ENCODE measurements at places on chromosomes 7 and 10.
A peak's percentile ranks its signal among the peaks of the same experiment; 100 is the strongest.

DNA sequence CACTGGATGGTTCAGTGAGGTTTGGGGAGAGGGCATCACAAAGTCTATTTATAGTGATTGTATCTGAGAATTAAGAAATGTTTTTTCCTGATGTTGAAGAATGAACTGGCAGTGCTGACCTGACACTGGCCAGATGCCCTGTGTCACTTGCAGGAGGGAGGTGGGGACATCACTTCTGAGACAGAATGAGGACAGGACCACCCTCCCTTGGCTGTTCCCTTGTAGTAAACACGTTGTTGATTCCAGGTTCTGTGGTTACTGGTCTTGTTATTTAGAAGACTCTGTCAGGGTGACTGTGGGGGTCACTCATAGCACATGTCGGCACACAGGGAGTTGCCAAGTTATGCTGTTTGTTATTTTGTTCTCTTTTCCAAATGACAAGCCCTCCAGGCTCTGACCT is 126.4 kb downstream of the ADCY1 start:
- no peak for DNase-seq

GRCh38 chr7:50272808-50273207 is 31.7 kb upstream of the IKZF1 start:
- no peak for DNase-seq

- peak; percentile 27 for DNase-seq
Observed at GRCh38 chr7:151276666-151277590, 28.4 kb upstream of the SMARCD3 start.

DNA sequence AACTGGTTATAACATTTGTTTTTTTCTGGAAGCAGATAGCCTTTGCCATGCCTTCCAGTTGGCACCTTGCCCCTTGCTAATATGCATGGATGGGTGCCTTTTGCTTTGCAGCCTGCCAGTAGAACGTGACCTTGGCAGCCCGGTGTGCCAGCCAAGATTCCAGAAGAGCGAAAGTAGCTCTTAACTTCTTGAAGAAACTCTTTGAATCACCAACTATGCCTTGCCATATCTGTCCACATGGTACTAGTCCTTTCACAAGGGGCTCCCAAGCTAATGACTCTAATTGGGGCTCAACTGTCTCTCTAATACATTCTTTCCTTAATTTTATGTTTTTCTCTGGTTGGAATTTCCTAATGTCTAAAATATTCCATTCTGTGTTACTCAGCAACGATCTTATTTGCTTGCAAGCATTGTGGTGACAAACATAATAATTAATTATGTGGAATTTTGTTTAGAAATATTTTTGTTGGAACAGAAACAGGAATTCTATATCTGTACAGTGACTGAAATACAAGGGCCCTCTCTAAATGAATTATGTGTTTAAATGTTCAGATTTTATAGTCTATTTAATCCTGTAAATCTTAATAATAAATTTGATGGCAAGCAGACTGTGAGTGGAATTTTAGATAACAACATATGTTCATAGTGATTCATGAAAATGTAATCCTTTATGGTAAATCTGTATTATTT is 45.8 kb downstream of the HDAC9 start:
- DNase-seq = no peak

GRCh38 chr7:107501593-107501992 is 31.7 kb downstream of the GPR22 start:
- DNase-seq = no peak

DNA sequence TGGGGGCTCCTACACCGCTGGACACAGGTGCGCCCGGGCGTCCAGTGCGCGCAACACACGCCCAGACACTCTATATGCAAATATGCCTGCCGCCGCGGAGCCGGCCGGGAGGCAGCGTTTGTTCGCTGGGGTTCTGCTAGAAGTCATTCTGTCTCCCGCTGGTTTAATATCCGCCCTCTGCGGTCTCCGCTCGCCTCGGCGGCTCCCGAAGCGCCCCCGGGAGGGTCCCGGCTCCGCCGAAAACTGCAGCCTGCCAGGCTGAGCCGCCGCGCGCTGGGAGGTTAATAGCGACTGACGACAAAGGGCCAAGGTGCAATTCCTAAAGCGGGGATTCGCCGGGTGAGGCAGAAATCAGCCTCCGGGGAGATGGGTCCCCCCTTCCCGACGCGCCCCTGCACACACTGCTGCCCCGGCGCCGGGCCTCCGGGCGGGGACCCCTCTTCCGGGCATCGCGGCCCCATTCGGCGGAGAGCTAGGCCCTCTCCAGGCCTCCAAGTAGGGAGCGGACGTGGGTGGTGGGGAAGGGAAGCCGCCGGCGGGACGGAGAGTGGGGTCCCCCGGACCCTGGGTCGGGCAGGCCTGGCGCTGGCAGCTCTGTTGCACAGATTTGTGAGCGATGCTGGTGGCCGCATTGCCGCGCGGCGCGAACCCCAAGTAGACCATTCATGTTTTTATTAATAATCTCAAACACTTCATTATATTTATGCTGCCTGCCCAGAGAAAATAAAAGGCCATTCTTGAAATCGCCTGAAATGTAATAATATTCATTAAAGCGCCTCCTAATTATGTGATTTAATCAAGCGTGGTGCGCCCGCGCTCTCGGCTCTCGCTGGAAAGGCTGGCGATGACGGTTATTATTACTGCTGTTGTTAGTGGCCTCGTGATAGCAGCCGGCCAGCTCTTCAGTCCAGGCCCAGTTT is 9.1 kb downstream of the EN2 start:
- no peak for DNase-seq

GRCh38 chr7:135602304-135602703 is 44.6 kb downstream of the NUP205 start:
- no peak for DNase-seq
